Activated CD4-positive, alpha-beta T cell treated with anti-CD3 and anti-CD28 coated beads for 36 hours (primary cell): ENCODE measurements at places on chromosomes 2 and 18. TPM values are rescaled to one million over a fixed set of nuclear protein-coding genes. Genes with fewer than 3 reads are reported as not detected.

DNA sequence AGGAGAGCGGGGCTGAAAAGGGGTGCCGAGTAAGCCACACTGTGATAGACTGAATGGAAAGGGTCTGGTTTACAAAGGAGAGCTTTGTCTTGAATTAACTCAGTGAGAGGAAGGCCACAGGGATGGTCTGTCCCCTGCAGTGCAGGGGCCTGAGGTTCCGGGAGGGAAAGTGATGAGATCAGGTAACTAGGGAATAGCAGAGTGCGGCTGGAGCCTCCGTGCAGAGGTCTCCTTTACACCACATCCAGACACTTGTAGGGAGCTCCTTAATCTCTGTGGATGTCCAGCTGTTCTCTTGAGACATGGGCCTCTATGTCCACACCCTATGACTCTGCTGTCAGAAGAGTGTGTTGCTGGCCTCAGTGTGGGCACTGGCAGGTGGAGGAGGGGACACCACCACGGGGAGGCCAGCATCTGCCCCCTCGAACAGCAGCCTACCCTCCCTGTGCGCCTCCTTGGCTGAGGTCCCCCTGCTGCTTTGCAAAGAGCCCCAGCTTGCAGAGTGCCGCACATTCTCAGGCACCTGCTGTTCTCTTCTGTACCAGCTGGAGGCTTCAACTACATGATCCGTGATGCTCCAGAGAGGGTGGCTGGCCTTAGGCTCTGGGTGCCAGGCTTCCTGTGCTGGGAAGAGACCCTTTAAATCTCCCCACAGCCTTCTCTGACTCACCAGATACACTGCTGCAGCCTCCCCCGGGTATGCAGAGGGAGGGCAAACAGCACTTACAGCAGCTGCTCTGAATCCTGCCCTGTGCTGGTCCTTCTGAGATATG lies 25.9 kb downstream of the ENOSF1 start:
- no peak for DNase-seq

- no peak for DNase-seq
Observed at GRCh38 chr2:216683846-216684245, 11.5 kb downstream of the IGFBP5 start.

DNA sequence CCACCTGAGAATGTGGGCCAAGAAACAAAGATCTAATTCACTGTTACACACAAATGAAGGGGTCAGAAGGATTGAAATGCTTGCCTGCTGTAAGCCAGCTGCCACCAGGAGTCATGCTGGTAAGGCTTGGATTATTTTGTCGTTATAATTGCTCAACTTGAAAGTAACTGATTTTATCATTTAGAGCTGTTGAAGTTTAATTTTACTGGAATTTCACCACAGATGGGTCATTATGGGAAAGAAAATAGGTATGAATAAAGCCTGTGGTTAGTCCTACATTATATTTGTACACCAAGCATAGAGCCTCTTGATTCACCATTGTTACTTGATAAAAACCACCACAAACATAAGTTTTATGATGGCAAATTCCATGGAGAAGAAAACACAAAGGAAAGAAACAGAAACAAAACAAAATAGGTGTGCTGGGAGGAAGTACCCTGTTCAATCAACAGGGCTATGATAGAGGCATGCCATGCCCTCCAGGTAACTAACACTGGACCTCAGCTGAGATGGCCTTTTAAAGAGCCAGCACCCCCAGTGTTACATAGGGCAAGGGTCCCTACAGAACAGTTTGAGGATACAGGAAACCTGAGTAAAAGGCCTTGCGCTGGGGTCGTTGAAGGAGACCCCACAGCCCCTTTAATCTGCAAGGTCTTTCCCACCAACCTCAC lies 3.0 kb downstream of the CLEC4F start:
- DNase-seq, result no peak

- no peak for DNase-seq
Observed at GRCh38 chr18:33470216-33470615, 29.7 kb upstream of the CCDC178 start.

Gene SPDYA
- total RNA-seq, result 0.93 TPM

DNA sequence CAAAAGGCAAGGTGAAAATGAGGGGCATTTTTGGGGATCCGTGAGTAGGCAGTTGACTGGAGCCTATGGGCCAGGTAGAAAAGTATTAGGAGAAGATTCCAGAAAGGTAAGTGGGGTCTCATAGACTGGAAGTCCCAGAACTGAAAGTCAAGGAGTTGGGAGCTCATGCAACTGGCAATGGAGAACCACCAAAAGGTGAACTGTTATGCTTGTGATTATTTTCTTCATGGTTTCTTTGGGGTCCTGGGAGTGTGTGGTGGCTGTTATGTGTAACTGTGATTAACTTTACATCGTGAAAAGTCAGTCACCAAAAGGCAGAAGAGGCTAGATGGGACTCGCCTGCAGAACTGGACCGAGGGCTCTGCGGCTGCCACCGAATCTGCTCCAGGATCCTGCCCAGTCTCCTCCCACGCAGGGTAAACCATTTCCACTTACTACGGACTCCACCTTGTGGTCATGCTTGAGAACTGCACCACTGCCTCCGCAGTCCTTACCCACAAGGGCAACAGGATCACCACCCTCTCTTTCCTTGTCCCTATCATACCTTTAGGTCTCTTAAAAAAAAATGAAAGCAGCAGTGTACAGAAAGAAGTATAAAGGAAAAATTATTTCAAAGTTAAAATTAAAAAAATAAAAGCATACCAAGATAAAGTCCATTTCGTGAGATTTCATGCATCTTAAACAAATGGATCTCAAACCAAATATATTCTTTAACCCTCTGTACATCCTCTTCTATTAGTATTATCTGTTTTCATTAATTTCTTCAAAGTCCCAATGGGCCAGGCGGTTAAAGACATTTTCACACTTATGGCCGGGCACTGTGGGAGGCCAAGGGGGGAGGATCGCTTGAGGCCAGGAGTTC lies 15.6 kb upstream of the CEP68 start:
- DNase-seq, result peak; percentile 85
